ENCODE measurements at places on chromosomes 11 and 22.

- no peak for DNase-seq
Observed at GRCh38 chr11:66970807-66971442, 4.2 kb upstream of the C11orf86 start.

DNA sequence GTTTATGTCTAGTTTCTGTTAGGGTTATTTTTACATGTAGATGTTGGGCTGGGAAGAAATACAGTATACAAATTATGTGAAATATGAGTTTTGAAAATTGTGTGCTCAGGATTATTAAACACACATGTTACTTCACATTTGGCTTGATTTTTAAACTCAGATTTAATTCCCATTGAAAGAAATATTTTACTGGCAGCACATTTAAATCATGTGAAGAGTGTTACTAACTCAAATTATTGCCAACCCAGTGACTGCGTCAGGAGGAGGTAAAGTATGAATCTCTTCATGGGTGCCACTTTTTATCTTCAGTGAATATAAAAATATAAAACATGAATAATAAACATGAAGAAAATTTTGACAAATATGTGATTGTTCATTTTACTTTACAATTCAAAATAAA is 457.5 kb upstream of the CCDC179 start:
- no peak for DNase-seq

DNA sequence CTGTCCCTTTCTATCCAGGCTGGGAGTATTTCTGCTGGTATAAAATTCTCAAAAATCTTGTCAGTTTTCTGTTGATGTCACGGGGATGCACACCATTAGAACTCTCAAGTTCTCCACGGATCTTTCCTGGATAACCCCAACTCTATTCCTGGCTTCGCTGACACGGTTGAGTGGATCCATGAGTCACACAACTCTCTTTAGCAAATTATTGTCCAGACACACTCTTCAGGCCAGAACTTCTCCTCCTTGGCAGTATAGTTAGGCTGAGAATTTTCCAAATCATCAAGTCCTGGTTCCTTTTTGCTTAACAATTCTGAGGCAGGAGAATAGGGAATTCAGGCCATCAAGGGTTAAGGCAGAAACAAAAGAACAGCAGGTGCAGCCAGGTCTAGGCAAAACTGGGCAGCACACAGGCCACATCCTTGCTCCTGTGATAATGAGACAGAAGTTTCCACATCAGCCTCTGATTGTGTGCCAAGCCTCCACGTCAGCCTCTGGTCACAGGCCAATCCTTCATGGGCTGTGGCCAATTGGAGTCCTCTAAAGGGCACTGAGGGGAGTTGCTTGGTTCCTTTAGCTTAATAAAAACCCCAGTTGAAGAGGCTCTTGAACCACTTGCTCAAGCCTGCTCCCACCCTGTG is 5.7 kb upstream of the ACAT1 start:
- DNase-seq, result no peak

DNA sequence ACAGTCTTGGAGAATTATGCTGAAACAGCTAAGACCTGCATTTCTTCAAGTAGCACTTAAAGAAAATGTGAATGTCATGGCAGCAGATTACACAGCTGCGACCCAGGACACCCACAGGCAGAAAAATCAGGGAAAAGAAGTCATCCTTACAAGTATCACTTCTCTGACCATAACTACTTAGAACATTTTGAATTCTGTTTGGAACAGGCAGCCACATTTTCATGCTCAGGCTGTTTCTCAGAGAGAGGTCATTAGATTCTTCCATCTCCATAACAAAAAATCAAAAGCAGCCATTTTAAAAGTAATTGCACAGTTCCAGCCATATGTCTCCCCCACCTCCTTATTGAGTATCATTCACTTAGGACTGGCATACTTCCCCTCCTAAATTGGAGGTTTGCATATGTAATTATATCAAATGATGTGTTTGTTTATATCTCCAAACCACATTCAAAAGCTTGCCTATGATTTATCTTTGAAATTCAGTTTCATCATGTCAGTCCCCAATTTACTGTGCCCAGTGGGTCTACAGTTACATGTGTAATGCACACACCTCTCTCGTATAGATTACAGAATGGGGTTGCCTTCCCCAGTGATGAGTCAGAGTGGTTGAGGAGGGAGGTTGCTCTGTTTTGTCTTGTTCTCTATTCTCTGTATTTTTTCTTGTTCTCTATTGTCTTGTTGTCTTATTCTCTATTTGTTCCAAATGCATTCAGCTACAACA is 276.5 kb upstream of the MTNR1B start:
- DNase-seq, result no peak

GRCh38 chr11:17707830-17708229 is 11.5 kb upstream of the MYOD1 start:
- DNase-seq, result no peak

DNA sequence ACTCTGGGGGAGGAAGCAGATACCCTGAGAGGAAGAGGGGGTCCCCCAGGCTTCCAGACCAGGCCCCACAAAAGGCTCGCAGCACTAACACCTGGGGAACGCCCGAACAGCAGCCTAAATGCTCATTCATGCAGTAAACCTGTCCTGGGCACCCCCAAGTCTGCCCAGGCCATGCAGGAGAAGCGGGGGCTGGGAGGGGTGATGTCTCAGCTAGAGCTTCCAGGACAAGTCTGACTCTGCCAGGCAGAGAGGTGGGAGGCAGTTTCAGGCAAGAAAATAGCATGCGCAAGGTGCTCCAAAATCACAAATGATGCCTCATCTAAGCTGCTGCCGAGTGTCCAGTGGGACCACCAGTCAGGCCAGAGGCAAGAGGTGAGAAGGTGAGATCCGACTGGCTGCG is 14.6 kb downstream of the CABP7 start:
- DNase-seq, result no peak

DNA sequence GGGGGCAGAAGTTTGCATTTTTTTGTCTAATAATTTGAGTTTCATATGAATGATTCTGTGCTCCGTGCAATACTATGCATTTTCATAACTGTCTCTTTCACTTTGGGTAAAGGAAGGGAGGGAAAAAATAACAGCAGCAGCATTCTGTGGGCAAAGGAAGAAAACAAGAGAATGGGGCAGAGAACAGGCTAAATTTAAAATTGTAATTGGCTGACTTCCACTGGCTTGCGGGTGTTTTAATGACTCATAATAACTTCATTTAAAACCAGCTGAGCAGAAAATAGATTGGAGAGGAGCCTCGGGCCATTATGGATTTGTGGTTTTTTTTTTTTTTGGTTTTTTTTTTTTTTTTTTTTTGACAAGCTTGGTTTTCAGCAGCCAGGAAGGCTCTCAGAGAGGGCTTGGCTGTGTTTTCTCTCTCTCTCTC is 107.4 kb downstream of the ZBTB16 start:
- DNase-seq, result no peak

- DNase-seq, result no peak
Observed at GRCh38 chr11:31977343-31977742, 113.5 kb upstream of the RCN1 start.

GRCh38 chr11:84719935-84720577 is 907.1 kb downstream of the DLG2 start:
- no peak for DNase-seq

DNA sequence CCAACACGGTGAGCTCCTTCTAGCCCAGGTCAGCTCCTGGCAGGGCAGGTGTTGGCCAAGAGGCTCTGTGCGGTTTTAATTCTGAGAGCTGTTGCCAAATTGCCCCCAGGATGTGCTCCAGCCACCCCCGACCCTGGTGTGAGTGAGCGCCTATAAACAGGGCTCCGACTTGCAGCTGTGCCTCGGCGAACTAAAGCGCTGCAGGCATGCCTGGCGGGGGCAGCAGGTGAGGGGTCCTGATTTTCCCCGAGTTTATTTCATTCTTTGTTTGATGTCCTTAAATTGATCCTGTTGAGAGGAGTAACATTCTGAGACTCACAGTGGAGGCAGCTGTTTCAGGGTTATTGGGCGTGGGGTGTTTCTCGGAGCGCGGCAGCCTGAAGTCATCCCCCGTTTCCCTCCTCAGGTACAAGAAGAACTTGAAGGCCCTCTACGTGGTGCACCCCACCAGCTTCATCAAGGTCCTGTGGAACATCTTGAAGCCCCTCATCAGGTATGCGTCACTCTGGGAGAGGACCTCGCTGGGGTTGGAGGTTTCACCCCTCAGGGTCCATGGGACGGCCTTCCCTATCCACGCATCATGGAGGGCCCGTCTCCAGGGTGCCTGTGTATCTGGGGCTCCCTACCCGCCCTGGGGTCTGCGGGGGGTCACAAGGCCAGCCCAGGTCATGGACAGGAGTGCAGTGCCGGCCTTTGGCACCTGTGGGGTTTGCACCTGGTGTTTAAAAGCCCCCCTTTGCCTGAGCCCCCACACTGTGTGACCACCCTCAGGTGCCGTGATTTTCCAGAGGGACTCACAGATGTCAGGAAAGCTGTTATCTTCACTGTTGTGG is 62.1 kb downstream of the ARHGAP8 start:
- no peak for DNase-seq

DNA sequence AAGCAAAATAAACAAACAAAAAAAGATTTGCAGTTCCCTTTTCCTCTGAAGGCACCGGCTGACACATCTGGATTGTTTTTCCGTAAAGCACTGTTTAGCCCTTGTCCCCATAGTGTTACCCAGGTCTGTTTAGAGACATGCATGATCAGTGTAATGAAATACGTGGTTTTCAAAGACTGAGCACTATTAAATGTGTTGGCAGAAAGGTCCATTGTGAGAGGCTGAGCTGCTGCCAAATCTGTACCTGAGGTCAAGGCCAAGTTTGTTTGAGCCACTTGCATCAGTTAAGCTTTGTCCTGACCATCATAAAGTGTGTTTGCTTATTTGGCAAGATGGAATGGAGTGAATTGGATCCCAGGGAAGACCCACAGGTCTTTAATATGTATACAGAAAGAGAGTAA is 26.3 kb downstream of the CTR9 start:
- DNase-seq, result no peak

DNA sequence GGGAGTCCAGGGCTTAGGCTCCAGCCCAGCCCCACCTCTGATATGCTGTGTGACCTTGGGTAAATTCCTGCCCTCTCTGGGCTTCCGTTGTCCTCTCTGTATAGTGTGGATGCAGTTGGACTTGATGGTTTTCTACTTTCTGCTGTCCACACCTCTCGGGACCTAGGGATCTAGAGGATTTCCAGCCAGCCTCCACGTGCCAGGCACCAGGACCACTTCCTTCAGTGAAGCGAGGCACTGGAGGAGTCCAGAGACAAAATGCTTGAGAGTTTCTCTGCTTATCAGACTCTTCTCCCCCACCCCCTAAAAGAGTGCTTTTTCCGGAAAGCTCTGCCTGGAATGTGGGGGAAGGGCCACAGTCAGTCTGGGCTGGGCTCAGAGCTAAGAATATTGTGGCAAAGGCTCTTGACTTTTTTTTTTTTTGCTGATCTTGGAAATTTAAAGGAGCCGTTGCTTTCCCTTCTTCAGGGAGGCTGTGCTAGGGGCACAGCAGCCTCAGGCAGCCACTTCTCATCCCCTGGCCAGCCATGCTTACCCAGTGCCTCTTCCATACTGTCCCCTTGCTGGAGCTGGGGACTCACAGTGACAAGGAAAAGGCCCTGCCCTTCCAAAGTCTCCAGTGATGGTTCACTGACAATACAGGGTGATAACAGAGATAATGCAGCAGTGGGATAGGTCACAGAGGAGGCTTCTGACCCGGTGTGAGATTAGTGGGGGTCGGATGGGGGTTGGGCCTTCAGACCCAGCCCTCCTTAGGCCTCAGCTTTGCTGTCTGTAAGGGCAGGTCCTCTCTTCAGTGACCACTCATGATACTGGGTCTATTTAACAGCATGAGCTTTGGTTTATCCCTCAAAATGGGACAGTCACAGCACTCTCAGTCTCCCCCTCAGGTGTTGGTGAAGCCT is 2.9 kb upstream of the SERPINH1 start:
- DNase-seq, result no peak

DNA sequence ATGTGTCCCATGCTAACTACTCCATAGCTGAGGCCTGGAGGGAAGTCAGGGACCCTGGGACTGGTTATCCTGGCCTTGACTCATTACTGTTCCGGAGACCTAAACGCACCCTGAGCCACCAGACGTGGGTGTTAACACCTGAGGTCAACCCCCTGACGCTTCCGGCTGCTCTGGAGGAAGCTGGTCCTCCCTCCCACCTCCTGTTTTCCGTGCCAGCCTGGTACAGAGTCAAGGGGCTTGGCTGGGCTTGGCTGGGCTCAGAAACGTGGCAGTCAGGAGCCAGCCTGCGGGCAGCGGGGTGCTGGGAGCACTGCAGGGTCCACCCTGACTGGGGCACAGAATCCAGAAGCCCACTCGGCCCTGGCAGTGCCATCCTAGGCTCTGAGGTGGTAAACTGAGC is 2.6 kb downstream of the TMPRSS4 start:
- no peak for DNase-seq

- DNase-seq, result no peak
Observed at GRCh38 chr11:102117472-102118113, 7.3 kb downstream of the YAP1 start.

GRCh38 chr11:130980071-130980862 is 64.0 kb upstream of the SNX19 start:
- no peak for DNase-seq

GRCh38 chr11:64757549-64758329 is 2.0 kb downstream of the PYGM start:
- no peak for DNase-seq

- no peak for DNase-seq
Observed at GRCh38 chr11:84130646-84131427, 844.7 kb upstream of the CCDC90B start.

DNA sequence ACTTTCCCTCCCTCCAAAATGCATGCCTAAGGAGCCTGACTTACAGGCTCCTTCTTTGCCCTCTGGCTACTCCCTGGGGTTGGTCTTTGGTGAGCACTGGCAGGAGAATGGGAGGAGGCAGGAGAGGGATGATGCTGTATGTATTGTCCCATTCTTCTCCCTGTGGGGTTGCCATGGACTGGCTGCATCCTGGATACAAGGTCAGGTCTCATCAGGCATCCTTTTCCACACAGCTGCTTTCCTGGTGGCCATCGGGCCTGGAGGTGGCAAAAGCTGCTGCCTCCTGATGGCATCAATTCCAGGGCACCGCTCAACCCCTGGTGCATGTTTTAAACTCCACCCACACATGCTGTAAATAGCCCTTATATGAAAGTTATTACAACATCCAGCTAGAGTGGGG is 257.2 kb downstream of the ETS1 start:
- DNase-seq, result no peak

DNA sequence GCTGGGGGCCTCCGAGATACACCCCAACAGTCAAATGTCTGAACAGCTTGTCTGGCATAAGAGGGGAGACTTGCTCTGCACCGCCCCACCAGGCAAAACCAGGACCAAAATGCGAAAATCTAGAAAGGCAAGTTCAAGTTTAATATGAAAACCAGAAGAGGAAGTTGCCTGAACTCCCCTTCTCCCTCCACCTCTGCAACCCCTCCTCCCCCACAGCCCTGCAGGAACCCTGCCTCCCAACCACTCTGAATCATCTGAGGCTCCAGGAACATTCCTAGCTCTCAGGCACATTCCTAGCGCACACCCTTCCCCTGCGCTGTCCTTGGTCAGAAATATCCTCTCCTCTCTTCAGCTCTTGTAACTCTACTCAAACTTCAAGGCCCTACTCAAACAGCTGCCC is 36.7 kb downstream of the ISX start:
- no peak for DNase-seq

GRCh38 chr11:26199331-26200095 is 132.4 kb upstream of the ANO3 start:
- DNase-seq, result no peak

- no peak for DNase-seq
Observed at GRCh38 chr22:37632174-37633088, 7.0 kb upstream of the SH3BP1 start.

GRCh38 chr22:36583546-36583945 is 54.6 kb upstream of the EIF3D start:
- DNase-seq, result no peak
